ENCODE measurements at places on chromosomes 6 and 20.

DNA sequence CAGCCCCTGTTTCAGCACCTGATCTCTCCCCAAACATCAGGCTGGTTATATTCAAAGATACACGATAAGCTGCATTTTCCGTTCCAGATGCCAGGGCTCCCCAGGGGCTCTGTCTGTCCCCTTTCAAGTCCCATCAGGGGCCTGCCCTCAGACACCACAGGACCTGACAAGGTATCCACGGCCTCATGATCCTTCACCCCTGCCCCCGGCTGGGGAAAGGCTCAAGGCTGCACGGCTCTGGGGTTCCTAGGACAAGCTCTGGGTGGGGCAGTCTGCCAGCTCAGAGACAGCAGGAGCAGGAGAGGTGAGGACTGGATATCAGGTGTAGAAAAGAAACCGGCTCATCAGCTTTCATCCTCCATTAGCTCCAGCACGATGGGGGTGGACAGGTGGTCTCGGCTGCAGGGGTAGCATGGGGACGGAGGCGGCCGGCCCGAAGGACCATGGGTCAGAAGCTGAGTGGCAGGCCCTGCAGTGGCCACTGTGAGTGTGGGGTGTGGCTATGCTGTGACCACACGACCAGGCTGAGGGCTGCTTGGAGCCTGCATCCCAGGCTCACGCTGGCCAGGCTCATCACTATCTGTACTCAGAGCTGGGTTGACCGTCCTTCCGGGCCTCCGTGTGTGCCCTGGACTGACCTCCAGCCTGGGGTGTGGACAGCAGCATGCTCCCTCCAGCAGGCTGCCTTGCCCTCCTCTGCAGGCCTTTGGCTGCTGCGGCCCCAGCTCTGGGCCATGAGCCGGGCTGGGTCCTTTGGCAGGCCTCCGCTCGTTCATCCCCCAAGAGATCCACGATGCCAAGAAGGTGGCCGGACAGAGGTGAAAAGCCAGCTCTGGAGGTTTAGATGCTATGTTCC is 386.2 kb downstream of the THBS2 start:
- no peak for DNase-seq

DNA sequence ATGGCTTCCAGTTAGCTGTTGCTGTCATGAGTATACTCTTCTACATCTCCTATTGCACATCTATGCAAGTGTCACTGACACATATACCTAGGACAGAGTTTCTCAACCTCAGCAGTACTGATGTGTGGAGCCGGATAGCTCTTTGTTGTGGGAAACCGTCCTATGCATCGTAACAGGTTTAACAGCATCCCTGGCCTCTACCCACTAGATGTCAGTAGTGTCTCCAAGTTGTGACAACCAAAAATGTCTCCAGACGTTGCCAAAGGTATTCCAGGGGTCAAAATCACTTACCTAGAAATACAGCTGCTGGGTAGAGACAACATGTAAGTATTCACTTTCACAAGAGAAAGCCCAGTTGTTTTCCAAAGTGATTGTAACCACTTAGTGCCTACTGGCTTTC is 637.6 kb downstream of the RNF144B start:
- no peak for DNase-seq

DNA sequence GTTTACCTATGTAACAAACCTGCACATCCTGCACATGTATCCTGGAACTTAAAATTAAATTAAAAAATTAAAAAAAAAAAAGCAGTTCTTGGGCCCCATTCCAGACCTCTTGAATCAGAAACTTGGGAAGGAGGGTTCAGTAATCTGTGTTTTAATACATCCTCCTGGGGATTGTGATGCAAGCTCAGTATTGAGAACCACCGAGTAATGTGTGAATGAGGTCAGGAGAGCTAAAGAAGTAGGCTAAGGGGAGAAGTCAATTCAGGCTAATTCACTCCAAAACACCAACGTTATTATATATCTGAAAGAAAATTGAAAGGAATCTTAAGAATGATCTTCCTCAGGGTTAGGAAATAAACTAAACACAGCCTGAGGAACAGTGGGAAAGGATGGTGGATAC is 120.4 kb downstream of the RNF144B start:
- no peak for DNase-seq

- no peak for DNase-seq
Observed at GRCh38 chr20:2217857-2218539, 77.8 kb upstream of the TGM3 start.

DNA sequence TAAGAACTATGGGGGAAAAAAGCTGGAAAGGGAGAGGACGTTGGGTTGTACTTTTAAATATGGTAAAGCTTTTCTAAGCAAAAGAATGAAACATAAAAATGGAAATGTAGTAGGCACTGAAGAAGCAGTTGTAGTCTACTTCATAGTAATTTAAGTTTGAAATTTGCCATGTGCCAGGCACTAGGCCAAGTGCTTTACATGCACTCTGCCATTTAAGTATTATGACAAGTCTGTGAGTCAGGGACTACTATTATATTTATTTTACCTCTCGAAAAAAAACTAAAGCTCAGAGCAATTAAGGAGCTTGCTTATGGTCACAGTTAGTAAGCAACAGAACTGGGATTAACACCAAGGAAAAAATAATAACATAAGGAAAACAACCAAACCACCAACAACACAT is 257.8 kb downstream of the GMDS start:
- no peak for DNase-seq

DNA sequence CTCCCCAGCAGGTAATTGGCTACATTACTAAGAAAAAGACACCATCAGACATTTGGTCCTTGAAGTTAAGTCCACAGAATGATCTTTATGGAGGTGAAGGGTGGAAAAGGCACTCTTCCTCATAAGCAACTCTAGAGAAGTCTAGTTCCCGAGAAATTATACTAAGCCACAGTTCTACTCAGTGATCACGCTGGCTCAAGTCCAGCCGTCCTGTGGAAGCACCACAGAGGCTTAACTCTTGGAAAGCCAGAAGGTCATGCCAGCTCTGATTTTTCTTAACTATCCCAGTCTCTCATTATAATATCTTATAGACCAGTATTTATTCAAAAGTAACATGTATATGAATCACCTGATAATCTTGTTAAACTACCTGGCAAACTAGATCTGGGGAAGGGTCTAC is 258.5 kb downstream of the EYA4 start:
- no peak for DNase-seq

DNA sequence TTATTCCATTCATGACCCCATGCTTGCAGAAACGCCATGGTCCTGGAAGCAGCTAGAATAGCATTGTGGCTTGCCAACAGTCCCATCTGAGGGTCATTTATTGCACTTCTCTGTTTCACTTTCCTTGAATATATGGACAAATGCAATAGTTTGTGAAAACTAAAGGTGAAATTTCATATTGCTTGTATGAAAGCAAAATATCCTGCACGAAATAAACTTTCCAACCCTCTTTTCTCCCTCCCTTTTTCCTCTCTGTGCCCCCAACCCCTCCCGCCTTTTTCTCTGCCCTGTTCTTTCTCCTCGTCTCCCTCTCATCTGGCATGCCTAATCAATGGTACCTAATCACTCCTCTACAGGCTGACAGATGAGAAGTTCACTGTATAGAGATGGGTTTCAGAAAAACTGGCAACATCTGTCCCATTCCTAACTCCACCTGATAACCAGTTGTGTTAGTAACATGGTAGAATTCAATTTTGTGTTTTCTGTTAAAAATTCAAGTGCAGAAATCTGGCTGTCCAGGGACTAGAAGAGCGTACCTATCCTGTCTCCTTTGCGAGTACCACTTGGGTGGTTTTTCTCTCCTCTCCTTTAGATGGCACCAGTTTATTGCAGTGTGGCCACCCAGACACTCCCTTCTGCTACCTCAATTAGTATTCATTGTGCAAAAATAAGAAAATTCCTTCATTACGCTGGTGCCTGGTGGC is 198.6 kb downstream of the FOXA2 start:
- no peak for DNase-seq

GRCh38 chr20:34558320-34559218 is at the start of gene MAP1LC3A:
MAP1LC3A (plus strand) TSS chr20:34558718; CDS start chr20:34558869, 151 bp downstream.
- peak; percentile 97 for DNase-seq

GRCh38 chr6:163406366-163406765 is 8.2 kb upstream of the QKI start:
- DNase-seq, result no peak

DNA sequence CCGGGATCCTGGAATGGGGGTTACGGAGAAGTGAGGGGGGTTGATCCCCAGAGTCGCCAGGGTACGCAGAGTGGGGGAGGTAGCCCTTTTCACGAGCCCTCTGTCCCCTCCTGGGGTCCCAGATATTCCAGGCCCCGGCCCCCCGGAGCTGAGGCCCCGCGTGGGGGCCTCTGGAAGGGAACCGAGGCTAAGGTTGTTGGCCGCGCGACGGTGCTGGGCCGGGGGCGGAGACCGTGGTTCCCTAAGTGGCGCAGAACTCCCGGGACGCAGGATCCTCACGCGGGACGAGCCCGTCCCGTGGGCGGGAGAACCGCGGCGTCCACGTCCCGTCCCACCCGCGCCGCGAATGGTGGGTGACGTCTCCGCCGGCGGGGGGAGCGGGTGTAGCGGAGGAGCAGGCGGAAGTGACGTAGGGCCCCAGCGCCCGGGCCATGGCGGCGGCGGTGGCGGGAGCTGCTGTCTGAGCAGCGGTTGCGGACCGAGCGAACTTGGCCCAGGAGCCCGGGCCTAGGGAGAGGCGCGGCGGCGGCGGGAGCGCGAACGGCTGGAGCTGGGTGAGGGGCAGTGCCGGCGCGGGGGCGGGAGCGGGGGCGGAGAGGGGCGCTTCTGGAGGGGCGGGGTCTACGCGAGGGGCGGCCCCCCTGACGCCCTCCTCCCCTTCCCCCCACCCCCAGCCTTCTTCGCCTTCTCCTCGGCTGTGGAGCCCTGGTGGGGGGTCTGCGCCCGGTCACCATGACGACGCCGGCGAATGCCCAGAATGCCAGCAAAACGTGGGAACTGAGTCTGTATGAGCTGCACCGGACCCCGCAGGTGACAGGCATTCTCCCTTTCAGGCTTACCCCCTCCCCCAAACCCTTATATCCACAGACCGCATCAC is at the start of gene RING1:
Gene RING1, plus strand, starts transcription at position 410 of the 877 bp plus-strand sequence. Its CDS starts 323 bp downstream, at position 733.
- peak; percentile 88 for DNase-seq

- no peak for DNase-seq
Observed at GRCh38 chr20:60518022-60518421, 559.8 kb downstream of the CDH26 start.

GRCh38 chr6:19866985-19867627 is 29.9 kb downstream of the ID4 start:
- no peak for DNase-seq

DNA sequence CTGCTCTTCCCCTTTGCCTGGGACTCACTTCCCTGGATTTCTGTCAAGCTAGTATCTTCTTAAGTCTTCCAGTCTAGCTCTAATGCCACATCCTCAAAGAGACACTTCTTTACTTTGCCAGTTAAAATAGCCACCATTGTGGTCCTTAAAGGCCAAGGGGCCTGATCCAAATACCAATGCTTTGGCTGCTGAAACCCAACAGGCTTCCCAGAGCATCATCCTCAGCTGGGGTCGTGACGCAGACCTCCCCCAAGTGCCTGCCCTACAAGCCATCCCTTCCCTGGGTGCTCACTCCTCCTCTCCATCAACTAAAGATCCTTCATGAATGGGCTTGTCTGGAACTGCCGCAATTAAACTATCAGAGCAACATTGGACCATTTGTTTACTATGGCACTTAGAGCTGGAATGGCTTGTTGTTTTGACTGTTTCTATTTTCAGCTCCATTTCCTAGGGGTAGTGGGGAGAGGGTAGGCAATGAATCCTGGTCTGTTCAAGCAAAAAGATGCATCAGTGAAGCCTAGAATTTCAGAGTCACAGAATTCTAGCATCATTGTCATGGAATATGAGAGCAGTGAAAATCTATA is 79.6 kb upstream of the SIRPA start:
- no peak for DNase-seq

- DNase-seq, result no peak
Observed at GRCh38 chr6:15790116-15790515, 127.3 kb upstream of the DTNBP1 start.

DNA sequence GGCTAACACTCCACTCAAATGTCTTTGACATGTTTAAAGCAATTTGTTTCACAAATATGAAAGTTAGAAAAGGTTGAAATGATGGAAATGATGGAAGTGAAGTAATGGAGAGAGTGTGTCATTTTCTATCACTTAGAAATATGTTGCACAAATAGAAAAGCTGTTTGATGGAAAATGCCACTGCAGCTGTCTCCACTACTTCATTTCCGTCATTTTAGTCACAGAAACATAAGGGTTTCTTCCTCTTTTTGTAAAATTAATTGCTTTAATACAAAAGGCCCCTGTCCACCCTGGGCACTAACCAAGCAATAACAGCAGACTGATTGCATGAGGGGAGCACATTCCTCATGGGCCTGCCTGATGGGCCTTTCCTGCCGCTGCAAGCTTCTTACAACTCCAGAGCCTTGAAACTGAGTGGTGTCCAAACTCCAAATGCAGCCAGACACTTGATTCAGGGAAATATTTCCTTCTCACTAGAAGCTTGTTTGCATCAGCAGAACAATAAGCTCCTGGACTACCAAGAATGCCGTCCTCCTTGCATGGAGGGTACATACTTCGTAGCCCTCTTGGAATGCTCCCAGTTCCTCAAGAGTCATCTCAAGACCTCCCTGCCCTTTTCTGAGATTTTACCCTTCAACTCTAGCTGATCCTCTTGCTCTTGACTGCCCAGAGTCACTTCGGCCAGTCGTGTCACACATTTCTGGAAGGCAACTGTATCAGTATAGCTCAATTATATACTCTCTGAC is 36.1 kb downstream of the F13A1 start:
- no peak for DNase-seq

- no peak for DNase-seq
Observed at GRCh38 chr6:105803442-105803841, 282.7 kb upstream of the PRDM1 start.

DNA sequence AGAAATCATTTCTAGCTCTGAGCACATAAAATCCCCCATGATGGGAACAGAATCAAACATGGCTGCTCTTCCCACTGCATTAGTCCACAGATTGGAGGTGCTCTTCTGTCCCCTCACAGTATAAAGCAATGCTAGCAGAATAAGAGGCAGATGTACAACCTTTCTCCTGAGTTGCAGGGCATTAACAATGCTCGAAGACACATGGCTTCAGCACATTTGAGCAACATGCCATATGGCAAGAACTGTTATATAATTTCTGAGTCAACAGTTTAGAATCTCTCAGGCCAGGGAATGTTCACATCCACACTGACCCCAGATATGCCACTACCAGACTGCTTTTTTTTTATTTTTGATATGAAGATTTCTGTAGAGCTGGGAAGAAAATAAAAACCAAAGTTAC is 119.6 kb downstream of the KIF13A start:
- DNase-seq, result no peak
